ENCODE measurements at places on chromosomes 12 and 14. TPM values are rescaled to one million over a fixed set of nuclear protein-coding genes. Genes with fewer than 3 reads are reported as not detected.

The ARHGAP9 gene
- total RNA-seq: not detected

The MRPL52 gene
- total RNA-seq: 31.1 TPM

The DAO gene
- total RNA-seq: not detected

The DGKA gene
- total RNA-seq: 18.0 TPM

The CAPS2 gene
- 0.26 TPM for total RNA-seq

The OAS2 gene
- 4.5 TPM for total RNA-seq

The FAM181A gene
- total RNA-seq: not detected

The METTL25 gene
- total RNA-seq: 8.9 TPM

The PMCH gene
- total RNA-seq: not detected

The HRK gene
- not detected for total RNA-seq

The FOXN4 gene
- not detected for total RNA-seq

The SNRPF gene
- total RNA-seq: 24.5 TPM

The ANKS1B gene
- total RNA-seq: 0.38 TPM

The PTCSC3 gene
- not detected for total RNA-seq

The SERPINA9 gene
- not detected for total RNA-seq

The KRT6A gene
- total RNA-seq: not detected

The CCDC198 gene
- total RNA-seq: not detected

The DLK1 gene
- total RNA-seq: not detected

The MLH3 gene
- total RNA-seq: 9.6 TPM

The SPIC gene
- not detected for total RNA-seq

The RFLNA gene
- under 0.01 TPM for total RNA-seq
